ENCODE measurements at places on chromosomes 6 and 20.

GRCh38 chr6:88374553-88374952, 208.4 kb upstream of the CNR1 start:
- no peak for DNase-seq

DNA sequence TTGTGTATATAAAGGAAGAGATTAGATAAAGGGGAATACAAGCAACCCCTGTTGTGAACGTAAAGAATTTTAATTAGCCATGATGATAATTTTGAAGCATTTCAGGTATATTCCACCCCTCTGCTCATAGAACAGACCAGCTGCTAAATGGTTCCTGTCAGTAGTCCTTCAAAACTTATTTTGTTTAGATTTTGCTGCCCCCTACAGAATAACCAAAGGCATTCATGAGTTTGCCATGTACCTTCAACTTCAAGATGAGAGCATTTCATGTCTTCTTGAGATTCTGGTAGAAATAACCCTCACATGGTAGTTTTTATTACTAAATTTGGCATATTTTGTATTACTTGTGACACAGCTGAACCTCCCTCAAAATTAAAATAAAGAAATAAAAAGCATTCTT, 1586.7 kb downstream of the HACE1 start:
- DNase-seq, result no peak

GRCh38 chr20:19944772-19945459, 72.2 kb upstream of the NAA20 start:
- DNase-seq, result no peak

GRCh38 chr20:57498425-57499400, 26.2 kb downstream of the CTCFL start:
- no peak for DNase-seq

DNA sequence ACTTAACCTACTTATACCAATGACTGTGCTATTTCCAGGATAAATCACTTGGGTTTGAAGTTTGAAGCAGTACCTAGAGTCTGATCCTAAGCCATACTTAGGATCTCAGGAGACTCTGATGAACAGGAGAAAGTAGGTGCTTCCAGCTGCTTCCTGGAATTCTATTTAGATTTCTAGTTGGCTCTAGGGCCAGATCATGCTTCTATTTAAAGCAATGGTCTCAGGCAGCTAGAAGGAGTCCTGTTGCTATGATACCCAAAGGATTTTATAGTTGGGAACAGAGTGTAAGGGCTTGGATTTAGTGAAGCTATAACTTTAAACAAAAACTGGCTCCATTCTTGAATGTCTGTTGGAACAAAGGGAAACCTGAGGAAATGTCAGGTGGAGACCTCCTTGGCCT, 52.4 kb upstream of the TINAG start:
- DNase-seq, result no peak

DNA sequence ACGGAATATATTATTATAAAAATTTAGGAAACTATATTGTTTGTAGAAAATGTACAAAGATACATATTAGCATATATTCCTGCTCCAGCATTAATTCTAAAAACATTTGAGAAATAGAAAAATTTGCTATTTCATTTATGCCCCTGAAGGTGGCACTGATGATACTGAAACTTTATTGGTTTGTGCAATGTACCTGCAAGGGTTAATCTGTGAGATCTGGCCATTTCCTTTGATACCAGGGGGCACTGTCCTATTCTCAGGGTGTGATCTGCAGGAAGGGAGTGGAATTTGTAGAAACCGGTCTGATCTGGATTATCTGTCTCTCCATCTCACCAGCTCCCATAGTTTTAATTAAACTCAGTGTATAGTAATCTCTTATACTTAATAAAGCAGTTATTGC, 625.1 kb upstream of the IMPG1 start:
- DNase-seq, result no peak

DNA sequence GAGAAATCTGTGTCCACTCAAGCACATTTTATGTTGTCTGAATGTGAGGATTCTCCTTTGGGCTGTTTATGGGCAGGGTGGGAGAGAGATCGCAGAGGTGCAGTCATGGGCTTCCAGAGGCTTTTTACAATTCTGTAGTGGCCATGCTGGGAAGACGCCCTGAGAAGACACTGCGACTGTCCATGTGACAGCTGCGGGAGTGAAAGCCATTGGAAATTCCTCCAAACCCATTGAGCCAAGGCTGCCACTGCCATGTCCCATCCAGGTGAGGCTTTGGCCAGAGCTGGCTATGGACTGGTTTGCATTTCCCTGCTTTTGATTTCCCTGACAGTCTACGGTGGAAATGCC, 216.9 kb upstream of the ECI2 start:
- no peak for DNase-seq

GRCh38 chr6:146305092-146305491, 238.5 kb upstream of the RAB32 start:
- no peak for DNase-seq

GRCh38 chr20:51449498-51450220, 92.9 kb downstream of the NFATC2 start:
- DNase-seq, result no peak

DNA sequence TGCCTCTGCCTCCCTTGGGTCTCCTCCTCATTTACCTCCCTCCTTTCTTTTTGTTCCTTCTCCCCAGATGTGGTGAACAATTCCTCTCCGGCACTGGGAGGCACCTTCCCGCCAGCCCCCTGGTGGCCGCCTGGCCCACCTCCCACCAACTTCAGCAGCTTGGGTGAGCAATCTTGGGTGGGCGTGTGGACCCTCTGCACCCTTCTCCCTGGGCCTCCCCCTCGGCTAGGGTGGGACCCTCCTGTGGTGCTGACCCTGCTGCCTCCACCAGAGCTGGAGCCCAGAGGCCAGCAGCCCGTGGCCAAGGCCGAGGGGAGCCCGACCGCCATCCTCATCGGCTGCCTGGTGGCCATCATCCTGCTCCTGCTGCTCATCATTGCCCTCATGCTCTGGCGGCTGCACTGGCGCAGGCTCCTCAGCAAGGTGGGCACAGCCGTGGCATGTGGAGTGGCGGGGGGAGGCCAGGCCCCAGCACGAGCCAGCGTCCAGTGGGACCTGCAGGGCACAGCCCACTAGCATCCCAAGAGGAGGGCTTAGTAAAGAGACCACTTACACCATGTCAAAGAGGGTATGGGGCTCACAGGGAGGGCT, 8.8 kb downstream of the DDR1 start:
- no peak for DNase-seq
